ENCODE measurements at places on chromosomes 4 and X.
A peak's percentile ranks its signal among the peaks of the same experiment; 100 is the strongest.

DNA sequence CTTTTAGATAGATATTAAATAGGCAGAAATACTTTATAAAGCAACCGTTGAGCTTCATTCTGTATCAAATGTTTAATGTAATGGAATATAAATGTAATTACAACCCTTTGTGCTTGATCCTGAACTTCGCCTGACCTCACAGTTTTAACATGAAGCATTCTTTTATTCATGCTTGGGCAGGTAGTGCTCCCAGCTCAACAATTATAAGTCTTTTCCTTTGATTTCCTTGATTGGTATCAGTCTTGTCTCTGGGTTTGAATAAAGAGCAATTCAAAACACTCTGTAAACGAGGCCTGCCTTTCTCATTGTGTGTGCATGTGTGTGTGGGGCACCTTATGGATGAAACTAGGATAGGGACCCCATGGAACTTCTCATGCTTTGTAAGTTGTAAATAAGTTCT, 6.8 kb downstream of the METAP1 start:
- no peak for DNase-seq

DNA sequence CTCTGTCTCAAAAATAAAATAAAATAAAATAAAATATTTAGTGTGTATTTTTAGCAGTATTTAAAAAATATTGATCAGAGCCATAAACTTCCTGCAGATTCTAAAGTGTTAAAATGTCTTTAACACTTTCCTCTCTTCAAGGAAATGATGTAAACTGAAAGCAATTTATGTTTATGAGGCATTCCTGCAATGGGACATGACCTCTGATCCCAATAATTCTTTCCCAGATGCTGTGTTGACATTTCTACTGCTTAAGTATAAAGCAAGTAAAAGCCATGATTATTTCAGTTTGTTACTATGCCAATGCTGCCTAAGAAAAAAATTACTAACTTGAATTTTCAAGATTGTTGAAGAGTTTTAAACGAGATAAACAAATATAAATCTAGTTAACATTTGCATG, 29.0 kb downstream of the COQ2 start:
- DNase-seq: no peak

- DNase-seq: no peak
Observed at GRCh38 chr4:74503580-74503979, 58.6 kb downstream of the AREG start.

GRCh38 chr4:80082693-80083092, 9.7 kb upstream of the ANTXR2 start:
- DNase-seq: no peak

GRCh38 chr4:116400480-116400879, 684.9 kb downstream of the TRAM1L1 start:
- no peak for DNase-seq

- DNase-seq: no peak
Observed at GRCh38 chrX:5307416-5307815, 921.3 kb downstream of the NLGN4X start.

- no peak for DNase-seq
Observed at GRCh38 chr4:158728236-158728635, 5.0 kb upstream of the PPID start.

- no peak for DNase-seq
Observed at GRCh38 chr4:101795704-101796103, 5.2 kb downstream of the BANK1 start.

DNA sequence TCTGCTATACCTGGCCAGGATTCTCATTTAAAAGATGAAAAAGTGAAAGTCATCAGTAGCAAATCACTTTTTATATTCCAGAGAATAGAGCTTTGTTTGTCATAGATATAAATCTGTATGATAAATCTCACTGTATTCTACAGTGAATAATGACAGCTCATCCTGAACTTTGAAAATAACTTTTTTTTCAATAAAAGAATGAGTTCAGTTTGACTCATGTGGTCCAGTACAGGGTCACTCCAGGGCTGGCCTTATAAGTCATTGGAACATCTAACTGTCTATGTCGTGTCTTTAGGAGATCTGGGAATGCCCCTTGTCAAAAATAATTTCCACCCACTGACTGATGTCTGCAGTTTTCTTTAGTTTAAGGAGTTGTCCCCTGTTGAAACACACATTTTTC, 18.5 kb upstream of the CXCL8 start:
- DNase-seq: no peak

DNA sequence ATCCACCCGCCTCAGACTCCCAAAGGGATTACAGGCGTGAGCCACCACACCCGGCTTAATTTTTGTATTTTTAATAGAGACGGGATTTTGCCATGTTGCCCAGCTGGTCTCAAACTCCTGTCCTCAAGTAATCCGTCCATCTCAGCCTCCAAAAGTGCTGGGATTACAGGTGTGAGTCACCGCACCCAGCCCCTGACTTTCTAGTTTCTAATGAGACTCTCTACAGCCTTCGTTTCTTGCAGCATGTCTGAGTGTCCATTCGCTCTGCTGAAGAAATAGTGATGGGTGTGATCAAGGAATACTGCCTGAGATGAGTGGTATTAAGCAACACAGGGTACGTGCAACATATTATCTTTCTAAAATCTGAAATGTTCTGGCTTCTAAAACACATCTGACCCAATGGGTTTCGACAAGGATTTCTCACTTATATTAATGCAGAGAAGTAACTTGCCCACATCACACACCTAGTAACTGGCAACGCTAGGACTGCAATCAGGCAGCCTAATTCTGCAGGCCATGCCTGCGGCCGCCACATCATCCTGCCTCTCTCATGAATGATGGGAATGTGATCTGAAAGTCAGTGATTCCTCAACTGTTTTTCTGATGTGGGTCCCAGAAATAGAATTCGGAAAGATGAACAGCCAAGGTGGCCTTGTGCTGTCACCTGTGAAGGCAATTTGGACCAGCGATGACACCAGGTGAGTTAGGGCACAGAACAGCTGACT, 74.3 kb downstream of the RBM47 start:
- DNase-seq: no peak

- no peak for DNase-seq
Observed at GRCh38 chrX:6052111-6052745, 176.4 kb downstream of the NLGN4X start.

DNA sequence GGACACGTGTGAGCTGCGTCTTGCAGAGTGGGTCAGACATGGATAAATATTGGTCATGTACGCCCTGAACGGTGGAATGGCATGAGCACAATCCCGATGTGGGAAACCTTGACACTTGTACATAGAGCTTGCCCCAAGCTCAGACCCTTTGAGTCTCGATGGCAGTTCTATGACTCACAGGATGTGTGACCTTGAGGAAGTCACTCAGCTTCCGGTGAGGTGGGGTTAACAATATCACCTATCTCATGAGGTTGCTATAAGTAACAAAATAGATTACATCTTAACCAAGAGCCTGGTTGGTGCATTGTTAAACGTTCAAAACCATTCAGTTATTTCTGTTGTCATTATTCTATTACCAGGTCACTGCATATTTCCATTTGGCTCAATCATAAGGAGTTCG, 109.1 kb upstream of the TBL1X start:
- DNase-seq: no peak

GRCh38 chr4:38166768-38167167, 206.6 kb downstream of the PTTG2 start:
- no peak for DNase-seq

GRCh38 chrX:22889819-22890218, 109.9 kb upstream of the DDX53 start:
- DNase-seq: no peak

DNA sequence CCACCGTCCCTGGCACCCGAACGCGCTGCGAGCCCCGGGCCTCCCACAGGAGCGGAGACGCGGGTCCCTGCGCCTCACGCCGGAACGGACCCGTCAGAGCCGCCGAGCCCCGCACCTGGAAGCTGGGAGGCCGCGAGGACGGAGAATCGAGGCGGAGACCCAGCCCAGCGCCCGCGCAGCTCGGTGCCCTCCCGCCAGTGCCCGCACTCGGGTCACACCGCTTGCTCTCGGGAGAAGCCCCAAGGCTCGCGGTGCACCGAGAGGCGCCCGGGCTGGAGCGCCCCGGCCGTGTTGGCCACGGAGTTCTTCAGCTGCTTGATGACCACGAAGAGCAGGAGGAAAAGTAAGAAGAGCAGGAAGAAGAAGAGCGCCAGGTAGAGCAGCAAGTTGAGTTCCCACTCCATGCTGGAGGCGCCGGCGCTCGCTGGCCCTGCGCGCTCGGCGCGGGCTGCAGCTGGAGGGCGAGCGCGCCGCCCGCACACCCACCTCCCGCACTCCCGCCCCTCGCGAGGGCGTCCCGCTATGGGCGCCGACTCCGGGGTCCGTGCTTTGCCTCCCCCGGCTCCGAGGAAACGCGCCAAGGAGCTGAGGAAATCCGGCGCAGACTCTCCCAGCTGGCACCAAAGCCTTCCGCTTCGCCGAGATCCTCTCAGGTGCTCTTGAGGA, at the start of gene SMIM43:
TSS of gene SMIM43 (minus strand) at position 463 of the 666 bp plus-strand sequence. CDS start at position 404, 59 bp downstream.
- DNase-seq: peak; percentile 69

DNA sequence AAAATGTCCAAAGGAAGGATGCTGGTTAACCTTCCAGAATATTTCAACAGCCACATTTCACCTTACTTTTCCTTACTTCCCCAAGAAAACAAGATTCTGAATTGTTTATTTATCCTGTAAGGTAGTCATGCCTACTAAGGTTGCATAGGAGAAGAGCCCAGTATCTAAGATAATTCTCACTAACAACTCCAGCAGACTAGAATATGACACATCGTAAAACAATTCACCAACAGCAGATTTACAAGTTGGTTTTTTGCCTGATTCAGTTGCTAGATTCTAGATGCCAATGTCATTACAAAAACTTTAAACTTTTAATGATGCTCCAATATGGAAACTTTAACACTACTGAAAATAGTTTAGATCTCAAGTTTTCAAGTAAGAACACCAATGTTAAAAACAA, 176.4 kb downstream of the IL13RA2 start:
- no peak for DNase-seq

- peak; percentile 11 for DNase-seq
Observed at GRCh38 chrX:103608306-103608963, 672 bp downstream of the TCEAL3 start.

DNA sequence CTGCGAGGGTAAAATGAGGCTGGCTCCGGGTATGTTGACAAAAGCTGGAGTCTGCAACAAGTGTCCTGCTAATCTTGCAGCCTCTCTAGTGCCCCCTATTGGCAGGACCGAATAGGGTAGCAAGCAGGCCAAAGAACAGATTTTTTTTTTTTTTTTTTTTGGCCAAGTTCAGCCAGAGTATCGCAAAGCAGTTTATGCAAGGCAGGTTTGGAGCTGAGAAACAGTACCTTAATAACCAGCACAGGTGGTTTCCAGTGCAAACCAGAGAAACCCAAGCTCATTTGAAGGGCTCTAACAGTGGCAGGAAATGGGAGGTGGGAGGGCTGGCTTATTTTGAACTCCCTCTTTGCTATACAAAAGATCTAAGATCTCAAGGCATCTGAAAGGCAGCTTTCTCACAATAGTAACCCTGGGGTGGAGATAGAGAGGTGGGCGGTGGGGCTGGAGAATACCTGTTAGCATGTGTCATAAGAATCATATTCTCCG, 38.2 kb upstream of the OCIAD2 start:
- DNase-seq: peak; percentile 48
